ENCODE measurements at places on chromosomes 2 and 18.

DNA sequence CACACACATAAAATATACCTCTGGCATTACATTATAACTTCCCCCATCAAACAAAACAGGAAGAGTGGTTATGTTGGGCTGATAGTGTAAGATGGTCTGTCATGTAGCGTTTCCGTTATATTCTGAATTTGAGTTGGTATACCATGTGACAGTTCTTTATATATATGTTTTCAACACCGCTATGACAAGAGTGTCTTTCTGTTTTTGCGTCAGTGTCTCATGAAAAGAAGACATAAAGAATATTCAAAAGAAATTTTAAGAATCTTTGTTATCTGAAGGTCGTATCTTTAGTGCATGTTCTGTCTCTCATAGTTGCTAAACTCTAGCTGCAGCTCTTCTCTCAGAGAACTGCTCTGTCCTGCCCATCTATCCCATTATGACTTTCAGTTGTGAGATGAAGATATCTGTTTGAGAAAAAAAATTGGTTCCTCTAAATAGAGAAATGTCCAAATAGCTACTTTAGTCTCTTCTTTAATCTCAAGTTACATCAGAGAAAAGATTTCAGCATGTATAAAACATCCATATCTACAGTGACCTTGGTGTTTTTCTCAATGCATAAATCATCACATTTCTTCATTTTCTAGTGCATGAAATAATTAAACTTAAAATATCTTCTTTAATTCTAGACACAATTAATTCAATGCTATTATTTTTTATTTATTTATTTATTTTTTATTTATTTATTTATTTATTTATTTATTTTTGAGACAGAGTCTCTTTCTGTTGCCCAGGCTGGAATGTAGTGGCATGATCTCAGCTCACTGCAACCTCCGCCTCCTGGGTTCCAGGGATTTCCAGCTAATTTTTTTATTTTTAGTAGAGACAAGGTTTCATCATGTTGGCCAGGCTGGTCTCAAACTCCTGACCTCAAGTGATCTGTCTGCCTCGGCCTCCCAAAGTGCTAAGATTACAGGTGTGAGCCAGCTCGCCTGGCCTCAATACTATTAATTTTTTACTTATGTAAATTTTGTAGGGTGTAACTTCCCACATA lies 24.3 kb upstream of the PSME4 start:
- no peak for DNase-seq

- no peak for DNase-seq
Observed at GRCh38 chr2:85995648-85996529, 107.1 kb upstream of the ST3GAL5 start.

GRCh38 chr2:160719116-160719515 lies 225.5 kb upstream of the RBMS1 start:
- no peak for DNase-seq

GRCh38 chr2:98847853-98848252 lies 88.2 kb downstream of the CRACDL start:
- DNase-seq = no peak

DNA sequence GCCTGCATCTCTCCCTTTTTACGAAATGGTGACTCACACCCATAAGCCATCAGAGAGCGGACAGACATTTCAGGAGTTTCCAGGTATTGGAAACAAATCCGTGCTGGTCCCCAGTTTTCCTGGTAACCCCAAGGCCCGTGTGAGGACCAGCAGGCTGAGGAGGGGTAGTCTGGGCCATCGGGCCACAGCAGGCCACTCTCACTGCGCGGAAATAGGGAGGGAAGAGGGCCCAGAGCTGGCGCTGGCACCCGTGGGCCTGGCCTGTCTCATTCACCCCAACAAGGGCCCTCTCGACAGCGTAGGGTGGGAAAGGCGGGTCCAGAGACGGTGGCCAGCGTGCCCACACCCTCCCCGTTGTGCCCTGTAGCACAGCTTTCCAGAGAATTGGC lies 13.7 kb upstream of the FAHD2A start:
- no peak for DNase-seq

DNA sequence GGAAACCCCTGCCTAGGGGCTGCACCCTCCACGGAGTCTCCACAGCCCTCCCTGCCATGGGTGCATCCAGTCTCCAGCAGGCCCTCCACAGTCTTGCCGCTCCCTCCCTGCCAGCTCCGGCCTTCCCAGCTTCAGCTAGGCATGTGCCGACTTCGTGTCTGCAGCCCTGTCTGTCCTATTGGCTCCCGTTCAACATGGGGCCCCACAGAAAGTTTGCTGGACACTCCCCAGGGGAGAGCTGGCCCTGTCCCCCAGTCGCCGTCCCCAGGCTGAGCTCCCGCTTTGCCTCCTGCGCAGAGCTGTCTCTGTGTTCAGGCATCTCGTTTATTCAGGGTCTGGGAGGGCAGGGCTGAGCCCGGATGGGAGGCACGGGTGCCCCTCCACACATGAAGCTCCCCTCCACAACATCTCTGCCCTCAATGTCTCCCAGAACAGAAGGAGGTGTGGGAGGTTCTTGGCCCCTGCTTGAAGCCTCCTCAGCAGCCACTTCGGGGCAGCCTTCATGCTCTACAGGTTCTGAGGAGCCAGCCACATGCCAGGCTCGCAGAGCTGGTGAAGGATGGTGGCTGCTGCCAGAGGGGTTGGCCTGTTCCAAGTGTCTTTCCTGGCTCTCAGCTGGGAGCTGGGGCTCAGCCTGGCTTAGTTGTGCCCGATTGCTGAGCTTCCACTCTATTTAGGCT lies 120.1 kb upstream of the PXDN start:
- no peak for DNase-seq

DNA sequence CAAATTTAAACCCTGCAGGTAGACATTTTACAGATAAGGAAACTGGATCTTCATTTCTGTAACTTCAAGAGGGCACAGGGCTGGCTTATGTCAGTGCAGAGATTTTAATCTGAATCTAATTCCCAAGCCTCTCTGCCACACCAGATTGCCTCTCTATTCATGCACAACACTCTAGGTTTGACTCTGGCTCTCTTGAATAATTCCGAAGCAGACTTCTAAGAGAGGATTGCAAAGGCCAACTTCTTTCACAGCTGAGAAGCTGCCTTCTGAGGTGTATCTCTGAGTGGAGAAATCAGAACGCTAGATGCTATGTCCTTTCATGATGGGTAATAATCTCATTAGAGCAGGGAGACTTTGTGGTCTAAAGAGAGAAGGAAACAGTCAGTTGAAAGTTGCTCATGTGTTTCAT lies 20.1 kb upstream of the MGAT5 start:
- DNase-seq = no peak

DNA sequence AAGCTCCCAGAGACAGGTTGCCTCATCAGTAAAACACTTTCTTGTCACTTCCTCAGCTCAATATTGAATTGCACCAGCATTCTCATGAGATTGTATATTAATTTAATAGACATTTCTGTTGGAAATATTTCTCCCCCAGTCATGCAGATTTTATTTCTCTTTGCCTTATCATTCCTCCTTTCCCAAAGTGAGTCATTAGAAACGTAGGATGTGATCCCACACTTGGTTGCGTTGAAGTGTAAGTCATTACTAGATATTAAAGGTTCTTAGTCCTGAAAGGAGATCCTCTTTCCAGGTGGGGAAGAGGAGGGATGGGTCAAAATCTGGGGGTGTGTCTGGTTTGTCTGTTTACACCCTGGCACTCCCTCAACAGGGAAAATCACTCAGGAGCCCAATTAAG lies 438.2 kb downstream of the SLC4A3 start:
- DNase-seq = no peak

GRCh38 chr2:180707884-180708205 lies 272.6 kb upstream of the UBE2E3 start:
- no peak for DNase-seq

- DNase-seq = no peak
Observed at GRCh38 chr18:52617931-52618330, 277.9 kb downstream of the DCC start.

GRCh38 chr2:235312571-235312970 lies 181.3 kb upstream of the AGAP1 start:
- DNase-seq = no peak

- no peak for DNase-seq
Observed at GRCh38 chr2:24429197-24430074, 61.6 kb upstream of the NCOA1 start.

DNA sequence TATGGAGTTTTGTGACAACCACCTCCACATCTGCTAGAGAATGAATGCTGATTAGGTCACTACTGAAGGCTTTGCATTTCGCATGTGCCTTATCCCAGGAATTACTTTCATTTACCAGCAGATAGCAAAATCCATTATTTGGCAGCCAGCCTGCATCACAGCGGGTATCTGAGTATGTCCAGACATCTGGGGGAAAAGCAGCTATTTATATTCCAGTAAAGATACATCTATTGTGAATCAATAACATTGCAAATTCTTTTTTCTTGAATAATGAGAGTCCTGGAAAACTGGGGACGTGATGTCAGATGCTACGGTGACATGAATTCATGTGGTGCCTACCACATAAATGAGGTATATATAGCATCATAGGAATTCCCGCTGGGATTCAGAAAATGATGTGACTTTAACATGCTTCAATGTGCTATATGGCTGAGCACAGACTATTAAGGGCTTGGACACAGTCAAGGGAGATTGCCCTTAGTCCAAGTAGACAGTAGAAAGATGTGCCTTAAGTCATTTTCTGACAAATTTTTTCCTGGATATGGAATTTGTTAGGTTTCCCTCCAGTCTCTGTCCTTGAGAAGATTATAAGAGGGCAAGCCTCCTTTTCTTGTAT lies 84.2 kb upstream of the CD302 start:
- no peak for DNase-seq
